ENCODE measurements at places on chromosomes 6 and 20.

GRCh38 chr6:148217921-148218320 is 124.7 kb upstream of the SASH1 start:
- DNase-seq, result no peak

DNA sequence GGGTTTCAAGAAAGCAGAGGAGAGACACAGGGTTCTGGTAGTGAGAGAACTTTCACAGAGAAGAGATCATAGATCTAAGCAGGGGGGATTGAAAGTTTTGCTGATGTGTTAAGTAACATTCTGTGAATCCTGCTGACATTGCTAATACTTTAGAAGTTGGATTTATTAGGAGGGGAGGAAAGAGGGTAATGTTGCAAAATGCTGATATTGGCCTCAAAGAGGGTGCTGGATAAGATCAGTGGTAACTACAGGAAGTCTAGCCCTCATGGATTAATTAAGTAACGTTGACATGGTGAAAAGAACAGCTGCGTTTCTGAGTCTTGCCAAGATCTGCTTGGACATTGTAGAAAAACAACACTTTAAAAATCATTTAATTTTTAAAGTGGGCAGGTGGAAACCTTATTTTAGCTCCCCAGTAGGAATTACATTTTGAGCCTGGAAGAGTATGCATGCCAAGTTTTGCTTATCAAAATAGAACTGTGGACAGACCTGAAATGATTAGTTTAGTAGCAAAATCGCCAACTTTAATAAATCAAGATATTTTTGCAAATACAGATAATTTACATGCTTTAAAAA is 606.0 kb upstream of the HTR1E start:
- no peak for DNase-seq

- no peak for DNase-seq
These were observed 106.1 kb downstream of the UNC5CL start for GRCh38 chr6:40932953-40933352.

GRCh38 chr6:11315743-11316437 is 83.4 kb upstream of the NEDD9 start:
- DNase-seq, result no peak

- DNase-seq, result no peak
These were observed 474.9 kb upstream of the AGPAT4 start for GRCh38 chr6:161748535-161749416.

- no peak for DNase-seq
These were observed 14.0 kb downstream of the RBL1 start for GRCh38 chr20:37081717-37082289.

DNA sequence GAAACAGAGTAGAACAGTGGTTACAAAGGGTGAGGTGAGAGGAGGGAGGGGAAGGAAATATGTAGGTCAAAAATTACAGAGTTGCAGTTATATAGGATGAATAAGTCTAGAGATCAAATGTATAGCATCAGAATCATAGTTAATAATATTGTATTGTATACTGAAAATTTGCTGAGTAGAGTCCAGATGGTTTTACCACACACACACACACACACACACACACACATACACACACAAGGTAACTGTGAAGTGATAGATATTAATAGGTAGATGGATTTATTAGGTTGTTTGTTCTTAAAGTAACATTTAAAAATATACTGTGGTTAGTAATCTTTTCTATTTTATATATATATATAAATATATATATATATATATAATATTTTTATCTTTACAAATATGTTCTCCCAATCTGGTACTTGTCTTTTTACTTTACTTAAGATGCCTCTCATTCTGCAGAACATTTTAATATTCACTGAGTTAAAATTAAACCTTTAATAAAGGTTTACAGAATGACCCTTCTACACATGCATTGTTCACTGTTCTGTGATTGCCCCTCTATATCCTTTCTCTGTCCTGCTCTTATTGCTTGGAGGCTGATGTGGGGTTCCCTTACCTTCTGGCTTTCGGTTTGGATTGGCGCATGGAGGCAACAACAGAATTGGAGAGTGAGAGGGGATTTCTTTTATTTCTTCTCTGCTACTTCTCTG is 408 bp downstream of the PTCHD4 start:
- DNase-seq, result no peak

Data from T-helper 1 cell (primary cell).